CD4-positive, alpha-beta T cell treated with Interleukin-2 at 100 ng/mL for 4 hours (primary cell): ENCODE measurements at places on chromosomes 7 and 10.

DNA sequence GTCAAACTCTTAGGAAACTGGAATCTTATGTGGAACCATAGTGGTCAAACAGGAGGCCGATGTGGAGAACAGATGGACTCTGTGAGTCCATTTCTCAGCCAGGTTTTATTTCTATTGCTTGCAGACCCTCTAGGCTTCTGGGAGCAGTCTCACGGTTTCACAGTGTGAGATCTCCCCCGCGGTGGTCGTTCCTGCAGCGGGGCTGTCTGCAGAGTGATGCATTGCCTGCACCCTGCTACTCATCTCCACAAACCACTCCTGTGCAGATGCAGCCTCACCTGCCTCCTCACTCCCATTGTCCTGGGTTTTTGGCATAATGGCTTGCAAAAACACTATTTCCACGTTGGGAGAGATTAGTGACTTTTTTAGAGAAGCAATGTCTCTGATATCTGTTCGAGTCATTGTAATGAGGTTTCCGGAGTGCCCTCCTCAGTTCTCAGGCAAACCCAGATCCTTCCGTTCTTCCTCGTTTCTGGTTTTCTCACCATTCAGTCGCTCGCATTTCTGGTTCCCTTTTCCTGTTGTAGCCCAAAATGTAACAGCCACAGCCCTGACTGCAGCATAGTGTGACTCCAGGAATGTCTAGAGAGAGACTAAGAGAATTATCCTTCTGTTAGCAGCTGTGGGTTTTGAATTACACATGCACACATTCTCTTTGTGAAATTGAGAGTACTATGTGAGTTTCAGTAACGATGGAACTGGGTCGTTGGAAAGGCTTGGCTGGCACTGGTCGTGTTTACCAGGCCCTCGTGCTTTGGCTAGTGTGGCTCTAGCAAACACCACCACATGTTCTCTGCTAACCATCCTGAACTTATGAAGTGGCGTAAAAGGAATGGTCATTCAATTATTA, 30.2 kb downstream of the ACADSB start:
- no peak for DNase-seq

GRCh38 chr7:50396856-50397255, 53.3 kb downstream of the FIGNL1 start:
- peak; percentile 64 for DNase-seq

- no peak for DNase-seq
Measured at GRCh38 chr7:31107106-31108090, 55.3 kb downstream of the ADCYAP1R1 start.

- peak; percentile 96 for DNase-seq
Measured at GRCh38 chr7:65872776-65873581, at the start of gene VKORC1L1. Gene VKORC1L1 (plus strand): TSS chr7:65873074. CDS start chr7:65873372, 298 bp downstream.

- no peak for DNase-seq
Measured at GRCh38 chr7:69693042-69693441, 94.8 kb downstream of the AUTS2 start.

GRCh38 chr7:45660201-45660900, 86.2 kb downstream of the ADCY1 start:
- DNase-seq, result no peak

DNA sequence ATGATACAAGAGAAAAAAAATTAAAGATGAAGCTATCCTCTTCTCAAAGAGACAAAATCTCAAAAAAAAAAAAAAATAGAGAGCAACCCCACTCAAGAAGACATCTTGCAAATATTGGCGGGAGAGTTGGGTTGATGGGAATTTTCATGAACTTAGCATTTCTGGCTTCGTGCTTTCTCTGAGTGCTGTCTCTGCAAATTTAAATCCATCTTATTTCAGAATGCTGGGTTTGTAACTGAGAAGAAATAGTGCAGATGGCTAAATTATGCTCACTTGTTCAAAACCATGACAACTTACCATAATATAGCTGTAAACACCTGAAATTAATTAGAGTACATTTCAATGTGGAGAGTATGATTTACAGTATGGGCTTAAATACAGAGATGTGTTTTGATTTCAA, 484.8 kb upstream of the CELF2 start:
- DNase-seq, result no peak

GRCh38 chr10:6678211-6678803, 98.2 kb upstream of the PRKCQ start:
- peak; percentile 71 for DNase-seq

DNA sequence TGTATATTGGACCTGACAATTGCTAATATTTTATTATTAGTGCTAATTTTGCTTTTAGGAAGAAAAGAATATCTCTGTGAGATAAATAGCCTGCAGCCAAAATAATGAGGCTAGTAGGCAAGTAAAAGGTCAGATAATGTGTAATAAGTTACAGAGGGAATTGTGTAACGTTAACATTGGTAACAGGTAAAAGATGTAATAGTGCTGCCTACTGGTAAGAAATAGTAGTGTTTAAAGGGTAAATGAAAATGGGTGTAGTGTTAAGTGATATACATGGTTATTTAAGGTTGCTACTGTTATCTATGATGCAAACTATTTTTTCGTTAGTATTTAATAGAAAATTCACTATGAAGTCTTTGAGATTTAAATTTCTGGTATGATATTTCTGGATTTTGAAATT, 9.2 kb upstream of the FOXP2 start:
- DNase-seq, result no peak

DNA sequence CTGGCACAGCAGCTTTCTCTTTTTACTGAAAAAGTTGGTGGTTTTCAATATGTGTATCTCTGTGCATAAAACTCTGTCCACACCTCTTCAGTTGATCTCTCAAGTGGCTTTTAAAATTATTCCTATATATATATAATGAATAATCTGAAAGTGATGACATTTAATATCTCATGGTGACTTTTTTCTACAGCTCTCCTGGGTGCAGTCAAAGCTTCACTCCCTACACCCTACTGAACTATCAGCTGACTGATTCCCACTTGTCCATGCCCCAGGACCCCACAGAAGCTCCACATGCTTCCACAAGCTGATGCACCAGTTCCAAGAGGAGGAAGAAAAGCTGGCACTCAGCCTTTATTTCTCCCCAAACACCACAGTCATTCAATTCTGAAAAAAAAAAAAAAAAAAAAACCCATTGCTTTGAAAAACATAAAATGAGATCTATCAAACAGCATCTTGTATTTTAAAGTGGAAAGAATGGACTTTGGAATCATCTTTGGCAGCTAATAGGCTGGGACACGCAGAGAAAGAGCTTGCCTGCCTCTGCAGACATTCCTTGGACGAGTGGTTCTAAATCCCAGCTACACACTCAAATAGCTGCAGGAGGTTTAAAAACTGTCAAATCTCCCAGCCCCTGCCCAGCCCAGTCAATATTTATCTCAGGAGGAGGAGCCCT, 75.3 kb upstream of the GDF10 start:
- no peak for DNase-seq

GRCh38 chr10:126131341-126131740, 235.0 kb downstream of the FANK1 start:
- DNase-seq, result no peak

DNA sequence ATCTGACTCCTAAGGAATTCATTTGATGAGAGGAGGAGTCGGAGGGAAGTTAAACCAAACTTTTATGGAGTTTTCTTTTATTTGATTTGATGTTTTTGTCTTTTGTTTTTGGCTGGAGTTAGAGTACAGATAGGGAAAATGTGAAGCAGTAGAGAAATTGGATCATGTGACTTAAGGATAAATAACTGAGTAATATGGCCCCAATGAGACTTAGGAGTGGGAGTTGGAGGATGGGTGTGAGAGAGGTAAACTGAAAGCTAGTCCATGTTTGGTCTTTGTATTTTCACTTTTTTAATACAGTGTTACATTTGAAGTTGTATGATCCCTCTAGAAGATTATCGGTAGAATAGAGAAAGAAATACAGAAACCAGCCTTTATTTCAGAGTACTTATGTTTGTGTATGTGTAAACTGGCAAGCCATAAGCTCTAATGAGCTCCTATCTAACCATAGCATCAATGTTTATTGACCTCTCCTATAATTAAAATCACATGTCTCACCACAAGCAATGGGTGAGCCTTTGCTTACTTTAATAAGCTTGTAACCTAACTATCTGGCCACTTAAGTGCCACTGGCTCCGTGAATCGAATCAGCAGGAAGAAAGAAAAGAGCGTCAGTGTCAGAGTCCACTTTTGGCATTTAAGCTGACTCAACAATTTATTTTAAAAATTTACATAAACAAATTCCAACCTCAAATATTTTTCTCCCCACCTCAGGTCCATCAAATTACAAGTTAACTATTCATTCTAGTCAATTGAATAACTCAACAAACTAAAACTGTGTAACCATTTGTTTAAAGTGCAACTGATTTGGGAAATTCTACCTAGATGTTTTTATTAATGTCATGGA, 113.8 kb downstream of the EPDR1 start:
- no peak for DNase-seq
